NCI-H774 (cell line): ENCODE measurements at places on chromosomes 16 and 17.

- DNase-seq, result no peak
Measured at GRCh38 chr16:12097523-12098428, 121.2 kb downstream of the SNX29 start.

GRCh38 chr16:54375071-54375470, 88.5 kb upstream of the IRX3 start:
- no peak for DNase-seq

DNA sequence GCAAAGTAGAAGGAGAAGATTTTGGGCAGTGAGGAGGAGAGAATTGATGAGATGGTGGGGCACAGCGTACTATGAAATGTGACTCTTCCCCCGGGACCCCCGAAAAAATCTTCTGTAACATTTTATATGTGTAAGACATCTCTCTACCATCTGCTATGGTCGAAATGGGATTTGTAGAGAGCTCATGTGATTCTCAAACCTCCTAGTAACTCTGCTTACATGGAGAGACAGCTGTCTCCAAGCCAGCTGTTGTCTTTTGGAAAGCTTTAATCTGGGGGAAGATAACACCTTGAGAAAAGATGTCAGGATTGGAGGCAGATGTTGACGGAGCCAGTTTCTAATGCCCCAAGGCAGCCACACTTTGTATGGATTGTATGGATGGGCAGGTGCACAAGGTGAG, 94.1 kb downstream of the PRKCB start:
- no peak for DNase-seq

GRCh38 chr16:89418352-89418751, 72.0 kb downstream of the ANKRD11 start:
- no peak for DNase-seq
